ENCODE measurements at places on chromosomes 1 and 21.
A peak's percentile ranks its signal among the peaks of the same experiment; 100 is the strongest.

DNA sequence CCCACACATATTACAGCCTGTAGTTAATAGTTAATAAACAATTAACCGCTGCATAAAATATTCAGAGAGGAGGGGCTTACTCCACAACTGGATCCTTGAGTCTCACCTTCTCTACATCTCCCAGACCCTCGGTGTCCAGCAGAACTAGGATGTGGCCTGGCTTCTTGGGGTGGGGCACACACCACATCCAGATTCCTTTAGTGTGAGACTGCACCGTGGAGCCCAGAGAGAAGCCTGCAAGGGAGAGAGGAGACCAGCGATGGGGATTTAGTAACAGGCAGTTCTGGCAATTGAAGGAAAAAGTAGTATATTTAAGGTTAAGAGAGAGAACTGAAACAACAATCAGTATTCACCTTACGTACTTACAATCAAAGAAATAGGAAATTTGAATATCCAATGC, 4.9 kb downstream of the GBP1 start:
- DNase-seq: no peak

DNA sequence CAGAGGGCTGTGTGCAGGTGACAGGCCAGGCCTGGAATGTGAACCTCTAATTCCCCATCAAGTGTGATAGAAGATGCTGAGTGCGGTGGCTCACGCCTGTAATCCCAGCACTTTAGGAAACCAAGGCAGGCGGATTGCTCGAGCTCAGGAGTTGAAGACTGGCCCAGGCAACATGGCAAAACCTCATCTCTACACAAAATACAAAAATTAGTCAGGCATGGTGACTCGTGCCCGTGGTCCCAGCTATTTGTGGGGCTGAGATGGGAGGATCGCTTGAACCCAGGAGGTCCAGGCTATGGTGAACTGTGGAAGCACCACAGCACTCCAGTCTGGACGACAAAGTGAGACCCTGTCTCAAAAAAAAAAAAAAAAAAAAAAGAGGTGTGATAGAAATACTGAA, 40.1 kb upstream of the PUM1 start:
- DNase-seq: no peak

GRCh38 chr1:19620786-19621185, 23.3 kb upstream of the NBL1 start:
- DNase-seq: no peak

- DNase-seq: no peak
These were observed 45.9 kb downstream of the COQ8A start for GRCh38 chr1:226985839-226986463.

DNA sequence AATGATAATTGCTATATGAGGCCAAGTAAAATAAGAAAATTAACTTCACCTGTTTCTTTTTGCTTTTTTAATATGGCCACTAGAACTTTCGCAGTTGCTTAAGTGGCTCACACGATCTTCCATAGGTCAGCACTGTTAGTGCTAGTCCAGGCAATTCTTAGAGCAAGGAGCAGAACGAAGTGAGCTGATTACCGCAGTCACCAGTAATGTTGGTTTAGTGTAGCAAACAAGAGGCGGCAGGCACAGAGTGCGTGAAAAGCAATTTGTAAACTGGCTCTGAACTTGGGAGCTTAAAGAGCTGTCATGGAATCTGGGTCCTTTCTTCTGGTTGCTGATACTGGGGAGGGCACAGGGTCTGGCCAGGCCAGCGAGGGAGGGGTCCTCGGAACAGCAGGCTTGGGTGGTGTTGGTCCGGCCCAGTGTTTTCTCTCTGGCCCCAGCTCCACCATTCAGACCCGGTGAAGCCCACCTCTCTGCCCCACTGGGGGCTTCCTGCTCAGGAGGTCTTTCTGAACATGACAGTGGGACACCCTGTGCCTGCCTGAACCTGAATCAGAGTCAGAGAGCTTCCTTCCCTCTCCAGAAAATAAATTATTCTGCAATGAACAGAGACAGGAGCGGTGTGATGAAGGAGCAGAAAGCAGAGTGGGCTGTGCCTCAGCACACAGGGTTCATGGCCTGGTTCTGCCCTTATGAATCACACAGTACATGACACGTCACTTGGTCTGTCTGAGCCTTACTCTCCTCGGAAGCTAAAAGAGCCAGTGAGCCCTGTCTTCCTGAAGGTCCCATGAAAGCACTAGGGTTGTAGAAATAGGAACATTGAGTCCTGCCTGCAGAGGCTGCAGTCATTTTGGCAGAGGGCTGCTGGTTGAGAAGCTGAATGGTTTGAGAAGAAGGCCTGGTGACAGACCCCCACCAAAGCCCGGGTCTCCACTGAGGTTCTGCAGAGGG, 11.9 kb downstream of the ETS2 start:
- DNase-seq: no peak

GRCh38 chr1:53783056-53783455, 44.1 kb upstream of the GLIS1 start:
- DNase-seq: no peak

GRCh38 chr1:180080439-180080838, 74.2 kb upstream of the QSOX1 start:
- no peak for DNase-seq

DNA sequence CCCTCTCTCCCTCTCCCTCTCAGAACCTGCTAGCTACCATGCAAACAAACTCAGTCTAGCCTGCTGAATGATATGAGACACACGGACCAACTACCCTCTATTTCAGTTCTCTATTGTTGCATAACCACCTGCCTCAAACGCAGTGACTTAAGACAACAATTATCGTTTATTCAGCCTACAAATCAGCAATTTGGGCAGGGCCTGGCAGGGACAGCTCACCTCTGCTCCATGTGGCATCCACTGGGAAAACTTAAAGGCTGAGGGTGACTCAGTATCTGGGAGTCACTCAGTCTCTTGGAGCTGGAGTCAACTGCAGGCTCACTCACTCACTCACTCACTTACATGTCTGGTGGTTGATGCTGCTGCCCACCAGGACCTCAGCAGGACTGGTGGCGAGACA, 121.3 kb downstream of the SEC16B start:
- DNase-seq: no peak

- no peak for DNase-seq
These were observed 41.5 kb upstream of the TSPAN2 start for GRCh38 chr1:115130786-115131185.

DNA sequence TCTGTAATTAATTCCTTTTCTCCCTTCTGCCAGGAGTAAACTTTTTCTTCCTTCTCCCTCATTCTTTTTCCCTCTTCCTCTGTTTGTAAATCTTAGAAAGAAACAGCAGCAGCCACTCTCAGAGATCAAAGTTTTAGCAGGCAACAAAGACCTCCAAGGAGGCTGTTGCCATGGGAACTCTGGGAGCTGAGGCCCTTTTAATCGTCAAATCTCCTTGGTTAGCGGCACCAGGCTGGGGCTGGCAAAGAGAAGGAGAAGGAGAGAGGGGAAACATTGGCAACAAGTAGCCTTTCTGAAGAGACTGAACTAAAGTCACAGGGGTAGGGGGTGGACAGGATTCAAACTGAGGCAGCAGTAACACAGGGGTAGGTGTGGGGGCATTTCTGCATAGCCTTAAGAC, 25.2 kb downstream of the ILDR2 start:
- DNase-seq: no peak

DNA sequence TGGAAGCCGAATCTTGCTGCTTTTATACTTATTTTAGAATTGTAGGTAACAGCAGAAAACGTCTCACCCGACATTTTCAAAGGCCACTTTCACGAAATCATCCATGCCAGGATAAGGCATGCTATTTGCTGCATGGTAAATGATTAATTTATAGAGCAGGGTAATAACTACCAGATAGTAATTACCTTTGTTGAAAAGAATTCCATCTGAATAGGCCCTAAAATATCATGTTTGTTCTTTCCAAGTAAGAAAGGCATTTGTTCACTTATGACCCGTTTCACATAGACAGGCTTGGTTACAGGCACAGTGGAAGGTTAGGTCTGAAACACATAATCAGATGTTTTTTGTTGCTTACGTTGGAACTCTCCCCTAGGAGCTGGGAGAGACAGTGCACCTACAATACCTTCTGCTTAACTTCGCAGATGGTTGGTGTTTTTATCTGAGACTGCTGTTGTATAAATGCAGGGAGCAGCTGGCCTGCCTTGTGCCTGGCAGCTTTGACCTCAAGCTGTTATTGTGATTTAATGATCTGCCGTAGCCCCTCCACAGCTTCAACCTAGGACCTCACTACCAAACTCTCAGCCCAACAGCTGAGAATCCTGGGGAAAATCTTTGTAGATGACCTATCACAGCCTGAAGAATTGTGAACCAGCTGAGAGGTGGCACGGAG, 1.6 kb downstream of the SLC44A3 start:
- no peak for DNase-seq

- DNase-seq: no peak
These were observed 31.1 kb upstream of the UAP1 start for GRCh38 chr1:162530307-162530987.

DNA sequence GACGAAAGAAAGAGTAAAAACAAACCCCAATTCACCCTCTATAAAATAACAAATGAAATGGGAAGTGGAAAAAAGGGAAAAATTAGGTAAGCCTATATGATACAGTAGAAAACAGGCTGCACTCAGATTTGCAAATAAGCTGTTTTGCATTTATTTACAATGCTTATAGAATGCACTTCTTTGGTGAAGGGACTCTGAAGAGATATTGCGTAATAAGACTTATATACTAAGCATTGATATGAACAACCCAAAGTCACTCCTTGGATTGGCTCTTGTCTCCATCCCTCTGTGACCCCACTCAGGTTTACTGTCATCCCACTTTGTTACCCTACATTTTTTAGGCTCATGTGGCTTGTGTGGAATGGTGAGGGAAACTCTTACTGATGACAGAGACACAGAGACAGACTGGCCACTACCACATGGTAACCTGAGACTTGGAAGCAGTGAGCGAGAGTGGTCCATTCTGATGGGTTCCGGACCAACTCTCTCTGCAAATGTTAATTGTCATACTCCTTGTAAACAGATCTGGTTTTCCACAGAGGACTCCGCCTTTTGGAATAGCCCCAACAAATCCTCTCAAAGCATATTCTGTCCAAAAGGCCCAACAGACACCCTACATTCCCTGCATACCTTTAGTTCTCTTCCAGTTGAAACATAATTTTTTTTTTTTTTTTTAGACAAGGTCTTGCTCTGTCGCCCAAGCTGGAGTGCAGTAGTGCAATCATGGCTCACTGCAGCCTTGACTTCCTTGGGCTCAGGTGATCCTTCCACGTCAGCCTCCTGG, 11.0 kb downstream of the GSTM5 start:
- DNase-seq: no peak

DNA sequence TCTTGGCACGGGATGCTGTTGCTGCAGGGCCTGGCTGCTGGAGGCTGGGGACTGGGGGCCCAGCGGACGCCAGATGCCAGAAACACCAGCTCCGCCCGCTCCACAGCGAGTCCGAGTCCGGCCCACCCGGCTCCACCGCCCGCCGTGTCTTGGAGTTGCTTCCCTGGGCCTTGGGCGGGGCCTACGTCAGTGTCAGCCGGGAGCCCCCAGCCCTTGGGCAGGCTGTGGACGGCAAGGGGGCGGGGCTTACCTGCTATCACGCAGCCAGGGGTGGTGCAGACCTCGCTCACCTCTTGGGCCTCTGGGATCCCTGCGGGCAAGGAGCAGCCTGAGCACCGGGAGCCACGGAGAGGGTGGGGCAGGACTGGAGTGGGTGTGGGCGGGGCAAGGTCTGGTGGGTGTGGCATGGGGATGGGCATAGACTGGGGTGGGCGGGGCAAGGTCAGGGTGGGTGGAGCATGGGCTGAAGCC, 21.8 kb downstream of the MMEL1 start:
- DNase-seq: no peak

DNA sequence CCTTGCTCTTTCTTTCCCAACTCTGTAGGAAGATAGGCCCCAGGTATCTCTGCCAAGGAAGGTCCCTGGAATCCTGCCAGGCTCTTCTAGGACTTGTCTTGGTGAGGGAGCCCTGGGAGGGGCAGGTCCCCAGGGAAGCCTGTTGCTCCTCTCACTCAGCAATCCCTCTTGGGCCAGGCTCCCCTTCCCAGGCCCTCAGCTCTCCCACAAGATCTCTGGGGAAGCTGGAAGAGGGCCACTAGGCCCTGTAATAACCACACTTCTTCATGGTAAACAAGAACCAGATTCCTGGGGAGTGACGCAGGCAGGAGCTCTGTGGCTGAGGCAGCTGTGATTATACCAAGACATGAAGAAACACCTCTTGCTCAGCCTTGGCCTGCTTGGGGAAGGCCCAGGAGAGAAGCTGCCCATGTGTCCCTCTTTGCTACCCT, 9.9 kb upstream of the MAPKAPK2 start:
- no peak for DNase-seq

DNA sequence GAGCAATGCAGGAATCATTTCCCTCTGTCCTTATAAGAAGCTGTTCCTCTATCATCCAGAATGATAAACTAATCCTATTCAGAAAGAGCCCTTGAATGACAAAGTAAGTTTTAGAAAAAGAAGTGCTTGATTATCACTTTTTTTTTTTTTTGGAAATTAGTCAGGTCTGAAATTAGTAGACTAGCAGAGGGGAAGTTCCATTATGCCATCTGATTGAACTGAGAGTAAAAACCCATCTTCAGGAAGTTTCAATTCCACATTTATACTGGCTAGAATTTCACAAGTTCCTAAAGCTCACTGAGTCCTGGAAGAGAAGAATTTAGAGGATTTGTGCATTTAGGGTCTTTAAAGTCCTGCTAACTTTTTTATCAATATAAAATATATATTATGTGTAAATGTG, 128.8 kb upstream of the COA6 start:
- DNase-seq: no peak

DNA sequence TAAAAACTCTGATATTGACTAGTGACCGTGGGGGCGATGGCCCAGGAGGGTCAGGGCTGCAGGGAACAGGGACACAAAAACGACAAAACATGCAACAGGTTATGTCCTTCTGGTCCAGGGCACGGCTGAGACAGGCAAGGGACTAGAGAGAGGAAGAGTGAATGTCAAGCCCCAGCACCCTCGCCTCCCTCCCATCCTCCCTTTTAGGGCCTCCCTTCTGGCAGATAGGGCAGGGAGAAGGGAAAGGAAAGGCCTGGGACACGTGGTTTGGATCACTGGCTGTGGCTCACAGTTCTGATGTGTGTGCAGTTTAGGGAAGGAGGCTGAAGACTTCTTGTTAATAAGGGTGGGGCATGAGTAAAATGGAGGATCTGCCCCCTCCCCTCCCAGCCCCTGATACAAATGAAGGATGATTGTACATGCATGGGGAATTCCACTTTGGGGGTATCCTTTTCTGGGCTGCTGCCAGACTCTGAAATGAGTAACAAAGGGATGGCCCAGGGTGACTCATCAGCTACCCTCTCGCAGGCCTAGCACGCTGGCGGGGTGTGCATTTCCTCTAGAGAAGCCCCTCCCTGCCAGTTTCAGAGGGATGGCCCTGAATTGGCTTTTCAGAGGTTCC, 14.2 kb downstream of the CAPN2 start:
- DNase-seq: no peak

GRCh38 chr1:28170001-28170596, 6.4 kb downstream of the PTAFR start:
- DNase-seq: peak; percentile 39
